ENCODE measurements at places on chromosomes 2 and 18.
A peak's percentile ranks its signal among the peaks of the same experiment; 100 is the strongest.

DNA sequence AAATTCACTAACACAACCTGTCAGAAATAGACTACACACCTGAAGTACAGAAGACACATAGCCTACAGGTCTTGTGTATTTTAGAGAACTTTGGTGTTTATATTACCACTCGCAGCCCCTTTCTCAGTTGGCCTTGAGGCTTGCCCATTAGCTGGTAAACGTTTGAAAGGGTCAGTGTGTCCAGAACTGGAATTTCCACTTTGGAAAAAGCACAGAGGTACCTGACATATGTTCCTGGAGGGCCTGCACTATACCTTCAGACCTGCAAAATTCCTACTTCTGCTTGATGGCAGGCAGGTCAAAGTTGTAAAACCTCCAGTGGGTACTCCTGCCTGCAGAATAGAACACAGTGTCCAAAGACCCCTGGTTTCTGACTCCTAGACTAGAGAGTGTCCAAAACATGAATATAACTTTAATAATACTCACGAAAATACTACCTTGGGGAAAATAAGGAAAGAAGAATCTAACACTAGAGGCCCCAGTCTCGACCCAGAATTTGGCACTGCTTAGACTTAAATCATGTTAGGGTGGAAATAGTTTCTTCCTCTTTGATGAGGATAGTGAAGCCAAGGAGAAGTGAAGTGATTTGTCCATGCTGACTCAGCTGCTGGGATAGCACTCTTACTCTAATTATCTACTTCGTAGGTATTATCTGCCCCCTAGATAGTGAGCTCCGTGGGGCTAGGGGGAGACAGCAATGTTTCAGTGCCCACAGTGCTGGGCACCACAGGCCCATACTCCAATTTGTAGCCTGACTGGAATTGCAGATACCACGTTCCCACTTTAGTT, 2.8 kb downstream of the KCTD1 start:
- DNase-seq, result no peak

GRCh38 chr18:5456577-5457461, 87.0 kb downstream of the EPB41L3 start:
- DNase-seq, result peak; percentile 58

GRCh38 chr2:13652531-13653313, 936.0 kb downstream of the TRIB2 start:
- DNase-seq, result no peak

DNA sequence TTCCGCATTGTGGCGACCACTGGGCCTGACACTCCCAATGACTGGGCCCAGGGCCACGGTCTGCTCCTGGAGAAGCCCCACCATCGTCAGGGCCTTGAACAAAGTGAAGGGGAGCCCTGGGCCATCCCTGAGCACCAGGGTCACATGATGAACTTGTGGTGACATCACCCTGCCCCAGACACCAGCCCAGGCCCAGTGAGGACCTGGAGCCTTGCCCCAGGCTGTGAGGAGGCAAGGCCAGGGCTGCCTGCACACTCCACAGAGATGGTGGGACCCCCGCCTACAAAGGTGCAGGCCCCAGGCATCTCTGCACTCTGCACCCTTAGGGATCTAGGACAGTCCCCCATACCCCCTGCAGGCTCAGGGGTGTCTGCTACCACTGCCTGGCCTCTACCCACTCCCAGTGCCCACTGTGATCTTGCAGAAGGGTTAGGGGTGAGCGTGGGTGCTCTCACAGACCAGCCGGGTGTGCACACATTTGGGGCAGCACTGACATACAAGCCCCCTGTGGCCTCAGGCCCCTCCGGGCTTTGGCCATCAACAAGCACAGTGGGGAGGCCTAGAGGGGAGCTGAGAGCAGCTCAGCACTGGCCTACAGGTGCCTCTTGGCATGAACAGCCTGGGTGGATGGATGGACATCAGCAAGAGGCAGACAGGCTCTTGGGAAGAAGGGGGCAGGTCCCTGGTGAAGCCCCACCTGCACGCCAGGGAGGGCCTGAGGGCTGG, 624.0 kb upstream of the LRRTM4 start:
- no peak for DNase-seq

- peak; percentile 72 for DNase-seq
Measured at GRCh38 chr2:37344453-37345361, at the start of gene QPCT. QPCT (plus strand) TSS chr2:37344630; CDS start chr2:37344732, 102 bp downstream.

- DNase-seq, result peak; percentile 44
Measured at GRCh38 chr2:158664987-158665386, 130.1 kb upstream of the DAPL1 start.

- no peak for DNase-seq
Measured at GRCh38 chr2:232541961-232542714, 2.6 kb downstream of the CHRNG start.

GRCh38 chr2:181309586-181309985, 147.6 kb upstream of the ITGA4 start:
- no peak for DNase-seq

DNA sequence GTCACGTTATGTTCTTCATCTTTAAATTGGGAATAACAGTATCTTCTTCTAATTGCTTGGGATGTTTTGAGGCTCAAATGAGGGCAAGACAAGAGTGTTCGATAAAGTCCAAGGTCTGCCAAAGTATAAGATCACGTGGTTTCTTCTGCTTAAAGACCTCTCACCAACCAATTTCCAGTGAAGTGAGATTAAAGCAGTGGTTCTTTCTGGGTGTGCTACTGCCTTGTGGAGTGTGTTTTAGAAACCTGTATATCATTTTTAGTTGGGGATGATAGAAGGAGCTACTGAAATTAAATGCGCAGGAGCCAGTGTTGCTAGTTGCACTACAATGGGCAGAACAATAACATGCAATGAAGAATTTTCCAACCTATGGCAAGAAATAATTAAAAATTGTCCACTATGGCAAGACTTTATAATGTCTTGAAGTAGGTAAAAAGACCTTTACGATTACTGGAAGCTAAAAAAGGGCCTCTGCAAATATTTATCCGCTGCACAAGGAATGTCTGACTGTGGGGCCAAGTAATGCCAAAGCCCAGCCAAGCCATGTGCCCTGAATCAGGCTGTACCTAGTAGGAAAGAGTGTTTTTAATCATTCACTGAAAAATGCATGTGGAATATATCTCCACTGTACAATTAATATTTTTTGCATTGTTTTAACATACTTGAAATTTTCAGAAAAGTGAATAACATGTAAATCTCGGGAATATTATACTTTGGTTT, 244.5 kb upstream of the REG3G start:
- no peak for DNase-seq

- DNase-seq, result no peak
Measured at GRCh38 chr2:128350736-128351135, 32.1 kb upstream of the HS6ST1 start.

DNA sequence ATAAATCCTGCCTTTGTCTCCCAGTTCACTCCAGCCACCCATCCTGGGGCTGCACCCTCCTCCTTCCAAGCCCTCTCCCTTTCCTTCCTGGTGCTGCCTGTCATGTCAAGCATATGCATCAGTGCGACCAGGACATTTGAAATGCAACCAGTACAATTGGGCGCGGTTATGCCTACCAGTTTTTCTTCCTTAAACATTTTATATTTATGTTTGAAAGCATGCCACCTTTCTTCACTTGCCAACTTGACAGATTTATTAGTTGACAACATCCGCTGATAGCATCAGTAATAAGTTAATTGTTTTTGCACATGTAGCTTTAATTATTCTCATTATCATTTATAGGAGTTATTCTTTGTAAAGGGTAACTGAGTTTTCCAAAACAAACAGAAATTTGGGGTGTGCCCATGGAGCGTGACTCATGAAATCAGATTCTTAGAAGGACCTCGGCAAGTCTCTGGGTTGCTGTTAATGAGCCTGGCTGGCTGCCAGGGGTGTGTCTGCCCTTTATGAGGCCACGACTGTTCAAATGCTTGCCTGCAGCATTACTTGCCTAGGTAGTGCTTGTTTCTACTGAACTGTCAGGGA, 32.8 kb upstream of the IL1B start:
- peak; percentile 67 for DNase-seq

- peak; percentile 9 for DNase-seq
Measured at GRCh38 chr18:9608298-9608697, 6.1 kb downstream of the PPP4R1 start.

- DNase-seq, result no peak
Measured at GRCh38 chr2:148416248-148416647, 228.3 kb upstream of the EPC2 start.

GRCh38 chr2:68062680-68063387, at the start of gene C1D:
C1D (minus strand) TSS chr2:68063004; CDS start chr2:68047310, 15,694 bp downstream.
- DNase-seq, result peak; percentile 95

- no peak for DNase-seq
Measured at GRCh38 chr2:137493261-137493660, 471.0 kb upstream of the HNMT start.

DNA sequence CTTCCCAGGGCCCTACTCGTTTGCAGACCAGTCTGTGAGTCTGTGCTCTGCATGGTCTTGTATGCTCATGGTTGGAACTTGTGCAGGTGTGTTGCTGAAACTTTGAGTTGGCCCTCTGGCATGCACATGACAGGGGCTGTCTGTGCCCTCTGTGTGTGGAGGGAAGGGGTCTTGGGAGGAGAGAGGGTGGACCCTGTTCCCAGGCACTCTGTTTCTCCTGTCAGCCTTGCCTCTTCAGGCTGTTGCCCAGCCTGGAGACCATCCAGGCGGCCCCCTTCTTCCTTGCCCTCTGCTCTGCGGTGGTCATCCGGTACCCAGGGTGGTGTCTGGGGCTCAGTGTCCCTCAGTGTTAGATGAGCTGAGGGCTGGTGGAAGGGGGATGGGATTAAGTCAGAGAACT, 39.5 kb downstream of the TET3 start:
- DNase-seq, result no peak

DNA sequence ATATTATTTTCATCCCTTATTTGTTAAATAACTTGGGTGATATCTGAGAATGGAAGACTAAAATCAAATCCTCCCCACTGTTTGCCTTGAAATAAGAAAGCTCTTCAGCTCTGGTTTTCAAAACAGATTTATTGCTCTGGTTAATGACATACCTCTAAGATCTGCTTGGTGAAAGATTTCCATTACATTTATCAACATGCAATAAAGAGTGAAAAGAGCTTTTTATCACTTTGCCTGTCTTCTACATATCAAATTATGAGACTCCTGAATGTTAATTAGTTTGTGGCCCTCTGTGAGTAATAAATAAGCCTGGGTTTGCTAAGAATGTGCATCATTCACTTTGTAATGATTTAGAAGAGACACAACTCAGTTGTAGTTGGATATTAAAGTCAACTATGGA, 115.7 kb downstream of the PRKRA start:
- DNase-seq, result no peak

GRCh38 chr2:239275044-239275685, 125.7 kb downstream of the HDAC4 start:
- peak; percentile 91 for DNase-seq

- no peak for DNase-seq
Measured at GRCh38 chr2:181596556-181596955, 60.3 kb downstream of the CERKL start.
